ENCODE measurements at places on chromosomes 16 and 17. TPM values are rescaled to one million over a fixed set of nuclear protein-coding genes. Genes with fewer than 3 reads are reported as not detected.
A peak's percentile ranks its signal among the peaks of the same experiment; 100 is the strongest.

Gene SAT2
- polyA plus RNA-seq = 204 TPM

Gene IKZF3
- 0.67 TPM for polyA plus RNA-seq

Gene LRRC46
- 0.22 TPM for polyA plus RNA-seq

Gene KRTAP4-3
- polyA plus RNA-seq = not detected

Gene HOXB8
- polyA plus RNA-seq = not detected

Gene CNTNAP1
- polyA plus RNA-seq = 2.7 TPM

Gene TP53TG3E
- not detected for polyA plus RNA-seq

Gene ERN1
- 11.3 TPM for polyA plus RNA-seq

Gene KRTAP9-7
- not detected for polyA plus RNA-seq

Gene CDT1
- 2.2 TPM for polyA plus RNA-seq

Gene TBKBP1
- polyA plus RNA-seq = 5.5 TPM

Gene TAC4
- polyA plus RNA-seq = not detected

Gene SLC12A3
- polyA plus RNA-seq = not detected

Gene KCTD19
- 0.01 TPM for polyA plus RNA-seq

Gene GAS7
- polyA plus RNA-seq = 14.9 TPM

Gene MYH1
- 0.27 TPM for polyA plus RNA-seq

Gene MFSD6L
- 10.8 TPM for polyA plus RNA-seq

DNA sequence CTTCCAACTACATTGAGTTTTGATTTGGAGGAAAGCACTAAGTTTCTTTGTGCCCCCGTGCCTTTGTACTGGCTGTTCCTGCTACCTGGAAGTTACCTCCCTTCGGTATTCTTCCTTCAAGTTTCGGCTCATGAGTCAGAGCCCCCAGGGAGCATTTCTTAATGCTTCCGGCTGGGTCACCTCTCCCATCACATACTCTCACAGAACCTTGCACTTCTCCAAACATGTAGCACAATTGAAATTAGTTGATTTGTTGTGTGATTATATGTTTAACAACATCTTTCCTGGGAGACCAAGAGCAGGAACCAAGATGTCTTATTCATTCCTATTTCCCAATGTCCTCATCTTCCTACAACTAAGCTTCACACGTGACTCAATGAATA lies 158.6 kb upstream of the CDH5 start:
- no peak for DNase-seq

DNA sequence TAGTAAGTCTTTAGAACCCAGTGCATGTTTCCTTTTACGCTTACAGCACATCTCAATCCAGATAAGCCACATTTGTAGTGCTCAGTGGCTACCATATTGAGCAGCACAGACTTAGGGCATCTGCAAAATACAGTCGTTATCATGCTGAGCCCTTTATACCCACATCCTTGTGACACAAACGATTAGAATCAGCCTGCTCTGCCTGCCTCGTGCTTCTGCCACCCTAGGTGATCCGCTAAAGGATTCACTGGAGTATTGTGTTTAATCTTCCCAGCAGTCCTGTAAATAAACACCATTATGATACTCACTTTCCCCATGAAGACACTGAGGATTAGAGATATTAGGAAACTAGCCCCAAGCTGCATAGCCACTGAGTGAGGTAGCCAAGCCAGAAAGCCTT lies 51.3 kb upstream of the FA2H start:
- no peak for DNase-seq

- no peak for DNase-seq
These were observed 54.5 kb downstream of the GTF3C1 start for GRCh38 chr16:27495191-27495590.

GRCh38 chr17:34926661-34927060 lies 34.6 kb downstream of the CCT6B start:
- DNase-seq = no peak

DNA sequence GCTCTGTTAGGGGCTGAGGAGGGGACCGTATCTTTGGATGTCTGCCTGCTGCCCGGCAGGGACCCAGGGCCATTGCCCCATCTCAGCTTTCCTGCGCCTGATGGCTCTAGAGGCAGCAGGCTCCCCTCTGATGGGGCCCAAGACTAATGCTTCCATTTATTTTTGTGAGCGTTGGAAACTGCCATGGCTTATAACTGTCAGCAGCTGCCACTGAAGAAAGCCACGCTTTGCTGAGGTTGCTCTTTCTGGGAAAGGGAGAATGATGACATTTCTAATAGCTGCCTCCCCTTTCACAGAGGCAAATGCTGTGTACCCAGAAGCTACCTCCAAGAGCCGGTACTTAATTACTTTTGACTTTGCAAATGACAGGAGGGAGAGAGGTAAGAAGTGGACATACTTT lies 103.8 kb downstream of the HAPSTR1 start:
- DNase-seq = no peak

DNA sequence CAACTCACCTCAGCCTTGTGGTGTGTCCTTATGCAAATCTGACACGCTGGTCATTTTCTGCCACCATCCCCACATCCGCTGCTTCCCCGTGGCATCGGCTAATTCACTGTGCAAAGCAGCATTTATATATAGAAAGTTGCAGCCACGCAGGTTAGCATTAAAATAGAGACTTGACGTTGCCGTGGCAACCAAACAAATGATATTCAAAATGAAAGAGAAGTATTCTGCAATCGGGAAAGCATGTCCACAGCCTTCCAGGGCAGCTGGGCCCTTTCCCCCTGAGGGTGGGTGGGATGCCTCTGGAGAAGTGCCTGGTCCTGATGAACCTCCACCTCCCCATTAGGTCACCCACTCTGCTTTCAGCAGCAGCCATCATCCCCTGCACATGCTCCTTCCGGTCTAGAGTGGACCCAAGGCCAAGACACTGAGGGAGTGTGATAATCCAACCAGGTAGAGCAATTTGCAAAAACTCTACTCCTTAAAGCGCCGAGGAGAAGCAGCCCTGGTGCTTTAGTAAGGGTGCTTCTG lies 138.7 kb downstream of the GAS7 start:
- no peak for DNase-seq

- no peak for DNase-seq
These were observed 34.8 kb upstream of the XYLT2 start for GRCh38 chr17:50311112-50311460.

- no peak for DNase-seq
These were observed 15.1 kb downstream of the GSE1 start for GRCh38 chr16:85628265-85628556.

- no peak for DNase-seq
These were observed 526.0 kb downstream of the MAF start for GRCh38 chr16:79074541-79074940.

- peak; percentile 78 for DNase-seq
These were observed 661 bp downstream of the LRRC3C start for GRCh38 chr17:39927929-39928857.

DNA sequence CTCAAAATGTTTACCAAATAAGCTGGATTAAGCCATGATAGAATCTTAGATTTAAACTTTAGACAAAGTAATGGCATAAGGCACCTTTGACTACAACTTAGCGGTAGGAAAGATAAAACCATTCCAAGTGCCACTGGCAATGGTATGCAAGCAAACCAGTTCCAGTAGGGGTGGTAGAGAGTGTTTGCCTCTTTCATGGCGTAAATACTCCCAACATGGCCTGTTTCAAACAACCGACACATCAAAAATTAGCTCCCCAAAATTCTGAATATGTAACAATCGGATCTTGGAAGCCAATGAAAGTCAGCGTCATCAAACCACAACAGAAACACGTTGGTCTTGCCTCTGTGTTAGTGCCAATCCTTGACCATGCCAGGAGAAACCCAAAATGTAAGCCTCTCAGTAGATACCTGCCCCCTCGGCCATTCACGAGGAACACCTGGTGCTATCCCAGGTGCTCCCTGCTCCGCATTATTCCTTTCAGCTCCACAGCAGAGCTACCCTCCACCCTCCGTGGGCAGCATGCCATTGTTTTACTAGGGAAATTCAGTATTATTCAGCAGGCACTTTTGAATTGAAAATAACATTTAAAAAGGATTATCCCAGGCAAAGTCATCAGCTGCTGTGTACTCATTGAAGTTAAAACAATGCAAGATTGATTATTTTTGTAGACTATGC lies 307.8 kb upstream of the CDH11 start:
- no peak for DNase-seq

DNA sequence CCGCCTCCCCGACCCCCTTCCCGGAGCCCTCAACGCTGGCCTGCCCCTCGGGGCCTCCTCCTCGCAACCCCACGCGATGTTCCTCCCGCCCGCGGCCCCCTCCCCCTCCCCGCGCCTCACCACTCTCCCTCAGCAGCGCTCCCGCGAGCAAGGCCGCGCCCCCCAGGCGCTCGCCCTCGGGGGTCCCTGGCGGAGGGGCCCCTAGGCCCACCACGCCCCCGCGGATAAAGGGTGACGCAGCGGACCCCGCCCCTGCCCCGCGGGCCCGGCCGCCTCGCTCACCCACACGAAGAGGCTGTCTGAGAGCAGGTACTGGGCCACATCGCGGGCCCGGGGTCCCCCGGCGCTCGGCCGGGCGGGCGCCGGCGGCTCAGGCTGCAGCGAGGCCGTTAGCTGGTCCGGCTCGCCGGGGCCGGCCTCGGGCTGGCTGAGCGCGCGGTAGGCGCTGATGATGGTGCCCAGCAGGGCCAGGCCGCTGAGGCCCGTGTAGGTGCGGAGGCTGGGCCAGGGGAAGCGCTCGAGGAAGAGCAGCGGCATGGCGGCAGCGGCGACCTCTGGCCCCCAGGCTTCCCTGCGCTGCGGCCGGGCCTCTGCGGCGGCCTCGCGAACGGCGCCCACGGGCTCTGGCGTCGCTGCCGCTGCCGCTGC lies 430 bp downstream of the AMFR start:
- DNase-seq = peak; percentile 76

- DNase-seq = no peak
These were observed 1.9 kb upstream of the TBC1D10B start for GRCh38 chr16:30372038-30372712.

DNA sequence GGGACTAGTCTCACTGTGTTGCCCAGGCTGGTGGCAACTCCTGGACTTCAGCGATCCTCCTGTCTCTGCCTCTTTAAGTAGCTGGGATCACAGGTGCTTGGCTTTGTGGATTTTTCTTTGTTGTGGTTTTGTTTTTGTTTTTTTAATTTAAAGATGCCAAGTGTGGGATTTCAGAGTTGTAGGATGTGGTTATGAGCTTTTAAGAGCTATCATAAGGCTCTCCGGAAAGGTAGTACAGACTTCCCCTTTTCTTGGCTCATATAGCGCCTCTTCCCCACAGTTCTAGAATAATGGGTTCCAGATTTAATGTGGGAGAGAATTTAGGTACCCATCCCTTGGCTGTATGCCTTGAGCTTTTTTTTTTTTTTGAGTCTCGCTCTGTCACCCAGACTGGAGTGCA lies 17.1 kb downstream of the AKAP1 start:
- DNase-seq = no peak

GRCh38 chr16:57607676-57608461 lies 20.6 kb upstream of the ADGRG1 start:
- DNase-seq = peak; percentile 19
